ENCODE measurements at places on chromosomes 4 and X.

- no peak for DNase-seq
These were observed 218.6 kb downstream of the SPCS3 start for GRCh38 chr4:176538217-176538925.

GRCh38 chr4:168488869-168489274 lies 8.0 kb upstream of the PALLD start:
- DNase-seq, result no peak

DNA sequence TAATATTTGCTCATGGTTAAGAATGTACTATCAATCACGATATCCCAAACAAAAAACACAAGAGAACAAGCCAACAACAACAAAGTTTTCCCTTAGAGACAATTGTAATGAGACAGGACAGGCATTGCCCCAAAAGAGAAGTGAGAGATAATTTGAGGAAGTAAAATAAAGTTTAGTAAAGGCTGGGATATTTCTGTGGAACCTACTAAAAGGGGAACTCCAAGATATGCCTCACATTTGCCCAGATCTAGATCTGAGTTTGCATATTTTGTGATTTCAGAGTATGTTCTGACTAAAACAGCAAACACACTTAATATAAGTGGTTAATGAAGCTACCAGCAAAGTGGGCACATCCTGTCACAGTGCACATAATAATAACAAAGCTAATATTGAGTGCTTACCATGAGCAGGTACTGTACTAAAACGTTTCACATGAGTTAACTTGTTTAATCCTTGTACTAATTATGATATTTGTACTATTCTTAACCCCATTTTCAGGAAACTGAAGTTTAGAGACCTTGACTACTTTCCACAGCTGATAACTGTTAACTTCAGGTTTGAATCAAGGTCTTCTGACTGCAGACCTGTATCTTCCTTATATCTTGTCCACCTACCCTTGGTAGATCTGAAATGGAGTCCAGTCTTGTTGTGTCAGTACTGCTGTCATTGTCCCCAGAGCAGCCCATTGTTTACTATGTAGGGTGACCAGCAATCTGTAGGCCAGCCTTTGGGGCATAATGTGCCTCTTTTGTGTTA lies 26.0 kb upstream of the BMP2K start:
- DNase-seq, result peak; percentile 7

- DNase-seq, result peak; percentile 22
These were observed 24.5 kb downstream of the DAPP1 start for GRCh38 chr4:99841129-99841528.

- DNase-seq, result no peak
These were observed 2.5 kb downstream of the TENM3 start for GRCh38 chr4:182245541-182246215.

DNA sequence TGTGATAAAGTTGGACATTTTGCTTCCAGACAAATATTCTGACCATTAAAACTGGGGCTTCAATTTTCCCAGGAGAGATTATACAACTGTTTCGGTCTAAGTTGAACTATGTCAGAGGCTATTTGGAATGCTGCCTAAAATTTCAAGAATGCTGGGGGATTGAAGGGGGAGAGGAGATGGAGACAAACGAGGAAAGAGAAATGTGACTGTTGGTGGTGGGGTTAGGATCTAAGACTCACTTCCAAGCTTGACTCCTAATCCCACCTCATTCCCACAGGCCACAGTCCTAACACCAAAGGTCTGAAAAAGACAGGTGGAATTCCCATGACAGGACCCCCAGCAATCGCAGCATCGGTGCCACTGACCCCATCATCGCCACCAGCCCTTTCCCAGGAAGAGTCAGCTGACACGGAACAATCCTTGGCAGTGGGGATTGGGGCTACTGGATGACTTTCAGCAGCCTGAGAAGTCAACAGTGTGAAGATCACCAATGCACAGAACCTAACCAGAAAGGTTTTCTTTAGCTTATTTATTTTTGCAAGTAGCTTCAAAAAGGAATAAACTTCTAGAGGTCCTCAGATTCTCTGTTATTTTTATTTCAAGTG lies 74.0 kb upstream of the PRSS48 start:
- DNase-seq, result no peak

DNA sequence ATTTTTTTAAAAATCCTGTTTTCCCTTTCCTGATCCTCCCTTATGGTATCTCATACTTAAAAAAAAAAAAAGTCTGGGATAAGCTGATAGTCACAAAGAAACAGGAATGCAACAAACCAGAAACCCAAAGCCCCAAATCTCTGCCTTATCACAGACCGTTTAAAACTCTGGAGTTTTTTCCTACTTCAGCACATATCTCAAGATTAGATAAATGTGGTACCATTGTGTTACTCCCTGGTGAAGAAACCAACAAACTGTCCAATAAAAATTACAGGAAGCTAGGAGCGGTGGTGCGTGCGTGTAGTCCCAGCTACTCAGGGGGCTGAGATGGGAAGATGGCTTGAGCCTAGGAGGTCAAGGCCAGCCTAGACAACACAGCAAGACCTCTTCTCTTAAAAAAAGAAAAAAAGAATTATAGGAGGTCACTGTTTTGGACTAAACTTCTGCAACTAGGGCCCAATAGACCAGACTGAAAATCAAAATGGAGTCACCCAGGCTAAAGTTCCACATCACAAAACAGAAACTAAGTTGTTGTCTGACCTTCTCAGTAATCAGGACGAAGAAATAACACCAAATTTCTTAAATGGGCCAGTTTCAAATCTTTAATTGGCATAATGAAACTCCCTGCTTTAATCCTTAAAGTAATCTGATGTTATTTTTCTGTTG lies 51.9 kb downstream of the RBM47 start:
- no peak for DNase-seq

DNA sequence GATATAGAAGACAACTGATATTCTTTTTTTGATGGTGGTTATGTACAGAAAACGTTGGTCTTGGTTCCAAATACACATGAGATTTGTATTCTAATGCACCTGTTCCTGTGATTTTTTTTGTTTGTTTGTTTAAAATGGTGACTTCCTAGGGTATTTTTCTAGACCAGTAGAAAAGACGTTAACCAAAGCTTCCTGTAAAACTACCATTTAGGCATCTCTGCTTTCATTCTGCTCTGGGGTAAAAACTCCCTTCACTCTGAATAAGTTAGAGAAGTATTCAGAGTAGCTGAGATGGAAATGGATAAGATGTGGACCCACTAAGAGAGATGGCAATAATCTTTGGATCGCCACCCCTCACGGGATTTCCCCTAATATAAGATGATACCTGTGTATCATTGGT lies 343.2 kb upstream of the KLF3 start:
- DNase-seq, result no peak

GRCh38 chrX:139691843-139692505 lies 16.0 kb downstream of the MCF2 start:
- DNase-seq, result no peak

GRCh38 chr4:891747-892146 lies 40.4 kb downstream of the GAK start:
- no peak for DNase-seq

- DNase-seq, result no peak
These were observed 506.9 kb upstream of the PCDH10 start for GRCh38 chr4:132642016-132642817.
